AG09319 (cell line): ENCODE measurements at places on chromosomes 1 and 21.

- DNase-seq, result no peak
Observed at GRCh38 chr1:240098534-240098933, 6.9 kb downstream of the FMN2 start.

DNA sequence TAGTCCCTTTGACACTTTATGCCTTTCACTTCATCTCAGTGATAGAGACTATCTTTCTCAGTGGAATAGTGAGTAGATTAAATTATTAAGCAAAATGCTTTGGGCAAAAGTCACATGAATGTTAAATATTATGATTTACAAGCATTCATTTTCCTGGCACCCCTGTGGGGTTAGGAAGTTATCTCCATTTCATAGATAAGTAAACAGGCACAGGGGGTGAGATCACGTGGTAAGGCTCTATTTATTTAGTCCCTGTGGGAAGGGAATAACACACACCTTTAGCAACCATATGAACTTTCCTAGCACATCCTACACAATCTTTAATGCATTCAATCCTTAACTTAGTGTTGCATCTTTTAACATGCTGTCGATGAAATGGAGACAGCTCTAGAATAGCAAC is 12.3 kb downstream of the PSMB2 start:
- no peak for DNase-seq

GRCh38 chr21:32886339-32886738 is 114.8 kb upstream of the PAXBP1 start:
- DNase-seq, result no peak

GRCh38 chr1:80882553-80882952 is 918.2 kb upstream of the ADGRL2 start:
- no peak for DNase-seq
